ENCODE measurements at places on chromosomes 2 and 18.

DNA sequence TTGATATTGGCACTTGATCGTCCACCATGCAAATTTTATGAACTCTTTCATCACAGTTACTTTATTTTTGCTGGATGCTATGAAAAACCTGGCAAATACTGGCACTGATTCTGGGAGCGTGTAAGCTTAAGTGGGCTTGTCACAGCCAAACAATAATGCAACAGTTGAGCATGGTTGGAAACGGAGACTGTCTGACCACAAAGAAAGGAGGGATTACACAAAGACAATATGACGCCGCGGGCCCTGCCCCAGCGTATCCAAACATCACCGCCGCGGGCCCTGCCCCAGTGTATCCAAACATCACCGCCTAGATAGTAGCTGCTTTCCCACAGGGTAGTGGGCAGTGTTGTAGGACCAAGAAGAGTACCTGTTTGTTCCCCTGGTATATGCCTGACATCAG is 135.9 kb downstream of the PRPF40A start:
- peak; percentile 39 for DNase-seq

DNA sequence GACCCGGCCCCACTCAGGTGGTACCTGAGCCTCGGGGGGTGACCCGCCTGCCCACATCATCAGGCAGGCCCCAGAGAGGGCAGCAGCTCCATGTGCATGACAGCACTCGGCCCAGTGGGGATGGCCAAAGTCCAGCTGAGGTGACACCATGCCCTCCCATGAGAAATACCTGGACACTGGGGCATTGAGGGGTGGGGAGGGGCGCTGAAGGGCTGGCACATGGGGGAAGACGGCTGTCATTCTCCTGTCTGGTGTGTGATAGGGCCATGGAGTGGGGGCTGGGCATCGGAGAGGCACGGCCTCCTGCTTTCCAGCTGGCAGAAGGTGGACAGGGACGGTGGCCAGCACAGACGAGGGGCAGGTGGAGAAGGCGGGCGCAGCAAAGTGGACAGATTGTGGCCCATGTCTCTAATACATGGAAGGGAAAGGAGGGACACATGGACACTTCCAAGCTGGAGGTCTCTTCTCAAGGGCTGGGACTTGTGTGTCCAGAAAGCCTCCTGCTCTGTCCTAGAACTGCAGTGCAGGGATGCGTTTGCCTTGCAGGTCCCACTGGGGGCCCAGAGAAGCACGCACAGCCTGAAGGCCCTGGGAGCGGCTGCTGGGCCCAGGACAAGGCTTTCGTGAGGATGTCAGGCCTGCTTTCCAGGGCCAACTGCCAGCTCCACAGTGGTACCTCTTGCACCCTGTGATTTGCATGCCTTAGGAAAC is 302.2 kb downstream of the NDUFA10 start:
- DNase-seq, result no peak

- DNase-seq, result no peak
These were observed 236.4 kb downstream of the HDAC4 start for GRCh38 chr2:239164335-239164871.

- DNase-seq, result no peak
These were observed 781.3 kb upstream of the ID2 start for GRCh38 chr2:7900593-7900992.

GRCh38 chr2:9045595-9045994 is 42.1 kb upstream of the MBOAT2 start:
- no peak for DNase-seq

- DNase-seq, result no peak
These were observed 57.1 kb upstream of the ODC1 start for GRCh38 chr2:10504994-10505820.

DNA sequence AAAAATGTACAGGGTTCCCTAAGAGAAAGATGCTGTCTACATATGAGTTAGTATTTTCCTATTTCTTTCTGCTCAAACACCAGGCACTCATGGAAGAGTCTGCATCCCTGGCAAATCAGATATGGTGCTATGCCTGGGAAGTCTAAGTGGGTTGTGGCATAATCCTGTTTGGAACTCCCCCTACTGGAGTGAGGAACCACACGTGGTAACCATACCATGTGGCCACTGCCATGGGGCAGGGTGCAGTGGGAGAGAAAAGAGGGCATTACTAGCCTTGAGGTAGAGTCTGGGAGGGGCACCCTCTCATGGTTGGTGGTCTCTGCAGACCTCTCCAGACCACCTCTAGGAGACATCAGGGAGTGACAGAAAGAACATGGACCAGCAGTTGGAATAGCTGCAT is 257.9 kb upstream of the ATP5MC3 start:
- DNase-seq, result no peak

DNA sequence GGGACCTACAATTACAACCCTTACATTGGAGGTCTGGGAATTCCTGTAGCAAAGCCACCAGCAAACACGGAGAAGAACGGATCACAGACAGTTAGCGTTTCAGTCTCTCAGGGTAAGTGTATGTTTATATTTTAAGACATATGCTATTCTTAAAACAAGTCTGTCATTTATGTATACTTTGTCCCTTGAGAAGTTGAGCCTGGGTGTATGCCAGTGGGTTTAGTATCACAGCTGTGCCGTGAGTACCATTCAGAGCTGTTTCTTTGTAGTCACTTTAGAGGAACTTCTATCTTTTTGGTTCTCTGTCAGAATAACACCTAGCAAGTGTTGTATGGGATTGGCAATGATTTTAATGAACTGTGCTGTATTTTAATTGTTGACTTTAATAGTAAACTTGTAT is 125.6 kb downstream of the BIRC6 start:
- no peak for DNase-seq

DNA sequence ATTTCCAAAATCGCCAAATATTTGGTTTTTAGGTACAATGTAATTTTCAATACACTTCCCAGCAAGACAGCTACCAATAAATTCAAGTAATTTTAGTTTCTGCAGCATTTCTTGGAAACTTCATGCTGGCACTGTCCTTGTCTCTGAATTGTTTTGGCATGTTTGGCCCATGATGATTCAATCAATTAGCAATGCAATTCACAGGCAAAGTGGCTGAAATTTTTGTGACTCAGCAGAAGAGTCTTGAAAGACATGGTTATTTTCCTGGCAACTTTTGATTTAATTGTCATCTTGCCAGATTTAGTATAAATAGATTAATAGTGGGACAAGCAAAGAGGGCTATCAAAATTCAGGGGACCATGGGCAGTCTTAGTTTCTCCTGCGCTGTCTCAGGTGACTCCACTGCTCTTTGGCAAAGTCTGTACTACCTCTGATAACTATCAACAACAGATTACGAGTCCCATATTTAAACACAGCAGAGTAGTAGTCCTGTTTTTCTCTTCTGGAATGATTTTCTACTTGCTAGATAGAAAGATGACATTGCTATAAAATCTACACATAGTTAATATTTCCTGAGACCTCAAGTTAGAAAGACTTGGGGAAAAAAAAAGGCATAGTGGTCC is 88.9 kb upstream of the CYP26B1 start:
- no peak for DNase-seq

- DNase-seq, result no peak
These were observed 234.6 kb downstream of the HAUS1 start for GRCh38 chr18:46338766-46339165.

GRCh38 chr2:207260021-207260420 is 94.3 kb upstream of the KLF7 start:
- no peak for DNase-seq
